ENCODE measurements at places on chromosomes 5 and 9. TPM values are rescaled to one million over a fixed set of nuclear protein-coding genes. Genes with fewer than 3 reads are reported as not detected.

Gene PCDHAC2
- total RNA-seq = 1.1 TPM

Gene ADGRD2
- not detected for total RNA-seq

- no peak for DNase-seq
These were observed 41.5 kb upstream of the ANKH start for GRCh38 chr5:14913096-14913495.

GRCh38 chr5:170482511-170482910, 21.3 kb upstream of the KCNIP1 start:
- DNase-seq = no peak

GRCh38 chr9:86653466-86653865, 293.8 kb downstream of the GAS1 start:
- DNase-seq = no peak

Data from mesenteric fat pad (tissue), 1 donor.